ENCODE measurements at places on chromosomes 1 and 21.

DNA sequence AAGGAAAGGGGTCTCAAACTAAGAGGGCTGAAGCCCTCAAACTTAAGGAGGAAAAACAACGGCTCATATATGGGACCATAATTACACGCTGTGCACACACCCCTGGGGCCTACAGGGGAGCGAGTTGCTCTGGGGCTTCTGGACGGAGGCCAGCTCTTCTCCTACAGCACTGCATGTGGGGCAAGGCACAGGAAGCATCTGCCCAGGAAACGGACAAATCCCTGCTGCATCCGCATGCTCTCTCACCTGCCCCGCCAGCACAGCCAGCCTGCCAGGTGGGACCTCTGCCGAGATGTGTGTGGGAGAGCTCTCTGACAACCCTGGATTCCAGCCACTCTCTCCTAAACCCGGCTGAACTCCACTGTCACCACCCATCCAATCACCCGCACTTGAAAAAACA lies 54.1 kb downstream of the MRPL37 start:
- DNase-seq, result no peak

DNA sequence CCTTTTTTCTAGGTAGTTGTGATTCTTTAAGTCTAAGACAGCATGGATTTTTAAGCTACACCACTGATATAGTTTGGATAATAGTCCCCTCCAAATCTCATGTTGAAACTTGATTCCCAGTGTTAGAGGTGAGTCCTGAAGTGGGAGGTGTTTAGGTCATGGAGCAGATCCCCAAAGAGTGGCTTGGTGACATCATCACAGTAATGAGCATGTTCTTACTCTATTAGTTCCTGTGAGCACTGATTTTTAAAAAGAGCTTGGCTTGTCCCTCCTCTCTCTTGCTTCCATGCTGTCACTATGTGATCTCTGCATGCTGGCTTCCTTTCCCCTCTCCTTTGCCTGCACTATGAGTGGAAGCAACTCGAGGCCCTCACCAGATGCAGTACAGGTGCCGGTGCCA lies 115.5 kb downstream of the LEPR start:
- no peak for DNase-seq

- DNase-seq, result no peak
Measured at GRCh38 chr1:221740993-221741702, 741 bp downstream of the DUSP10 start.

GRCh38 chr1:11736746-11737639 lies 1.1 kb downstream of the AGTRAP start:
- peak; percentile 73 for DNase-seq

DNA sequence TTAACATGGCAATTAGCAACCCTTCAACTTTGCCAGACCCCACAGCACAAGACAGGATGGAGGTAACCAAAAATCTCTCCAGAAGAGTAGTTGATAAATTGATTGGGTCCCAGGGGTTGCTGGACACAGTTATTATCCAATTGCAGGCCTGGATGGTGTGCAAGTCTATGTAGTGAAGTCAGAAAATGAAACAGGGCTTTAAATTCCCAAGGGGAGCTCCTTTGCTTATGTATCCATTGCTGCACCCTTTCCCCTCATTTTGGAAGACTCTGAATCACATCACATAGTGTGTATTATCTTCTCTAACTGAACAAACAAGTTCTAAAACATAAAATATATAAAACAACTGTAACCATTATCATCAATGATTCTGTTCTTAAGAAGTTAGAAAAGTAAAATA lies 550.2 kb downstream of the LMO4 start:
- DNase-seq, result no peak

GRCh38 chr1:173414136-173414535 lies 63.0 kb upstream of the PRDX6 start:
- no peak for DNase-seq

DNA sequence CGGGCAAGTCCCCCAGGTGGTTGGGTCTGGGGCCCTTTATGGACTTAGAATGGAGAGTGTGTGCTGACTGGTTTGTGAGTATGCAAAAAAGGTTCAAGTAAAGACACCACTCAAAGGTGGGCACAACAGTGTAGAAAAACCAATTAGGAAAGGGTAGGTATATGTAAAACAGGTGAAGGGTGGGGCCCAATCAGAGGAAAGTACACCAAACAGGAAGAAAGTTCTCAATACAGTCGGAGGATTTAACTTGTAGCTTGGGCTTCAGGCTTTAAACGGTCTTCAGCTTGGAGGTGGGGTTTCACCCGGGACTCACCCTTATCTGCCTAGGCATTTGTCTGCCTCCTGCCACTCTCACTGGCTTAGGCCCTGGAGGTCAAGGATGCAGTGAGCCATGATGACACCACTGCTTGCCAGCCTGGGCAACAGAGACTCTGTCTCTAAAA lies 6.8 kb upstream of the PUM1 start:
- DNase-seq, result no peak

DNA sequence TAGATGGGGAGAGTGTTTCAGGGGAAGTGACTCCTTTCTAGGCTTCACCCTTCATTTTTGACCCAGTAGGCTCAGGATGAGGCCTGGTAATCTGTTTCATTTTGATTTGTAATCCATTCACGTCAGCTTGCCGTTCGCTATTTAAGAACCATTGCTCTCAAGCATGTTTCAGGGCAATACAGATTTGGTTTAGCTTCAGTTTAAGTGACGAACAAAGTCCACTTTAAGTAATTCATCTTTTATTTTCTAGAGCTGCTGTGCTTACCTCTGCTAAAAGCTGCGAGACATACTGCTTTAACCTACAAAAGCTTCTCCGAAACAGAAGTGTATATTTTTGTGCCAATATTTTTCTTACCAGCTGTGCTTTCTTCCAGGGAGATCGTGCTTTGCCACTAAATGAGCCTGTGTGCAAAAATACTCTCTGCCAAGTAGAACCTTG lies 8.9 kb upstream of the FMO3 start:
- DNase-seq, result no peak

- no peak for DNase-seq
Measured at GRCh38 chr21:45456584-45457160, 51.7 kb downstream of the COL18A1 start.

DNA sequence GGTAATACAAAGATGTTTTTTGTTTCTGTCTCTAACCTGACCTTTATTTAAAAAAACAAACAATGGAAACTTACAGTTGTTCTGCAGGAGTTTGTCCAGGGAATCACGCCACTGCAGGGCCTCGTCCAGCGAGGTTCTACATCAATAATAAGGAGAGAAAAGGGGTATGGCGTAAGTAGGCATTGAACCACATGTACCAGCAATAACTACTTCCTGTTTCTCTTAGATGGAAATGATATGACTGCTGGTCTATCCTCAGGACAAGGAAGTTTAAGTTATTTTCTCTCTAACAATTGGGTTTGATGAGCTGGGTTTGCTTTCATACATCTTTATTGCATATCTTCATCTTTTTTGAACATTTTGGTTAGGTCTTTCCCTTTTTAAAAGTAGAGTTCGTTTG lies 40.9 kb downstream of the RGS5 start:
- no peak for DNase-seq

GRCh38 chr21:42022906-42023305 lies 12.7 kb upstream of the ZBTB21 start:
- DNase-seq, result no peak

- DNase-seq, result no peak
Measured at GRCh38 chr1:228370439-228370940, 36.1 kb downstream of the TRIM11 start.

DNA sequence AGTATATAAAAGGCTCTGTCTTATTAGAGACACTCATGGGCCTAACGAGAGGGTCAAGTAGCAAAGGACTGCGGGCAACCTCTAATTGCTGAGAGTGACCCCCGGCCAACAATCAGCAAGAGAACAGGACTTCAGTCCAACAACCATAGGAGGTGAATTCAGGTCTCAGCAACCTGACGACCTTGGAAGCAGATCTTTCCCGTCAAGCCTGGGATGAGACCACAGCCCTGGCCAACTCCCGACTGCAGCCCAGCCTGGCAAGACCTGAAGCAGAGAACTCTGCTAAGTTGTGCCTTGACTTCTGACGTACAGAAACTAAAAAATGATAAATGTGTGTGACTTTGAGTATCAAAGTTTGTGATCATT lies 5.7 kb downstream of the ECHDC2 start:
- DNase-seq, result no peak

DNA sequence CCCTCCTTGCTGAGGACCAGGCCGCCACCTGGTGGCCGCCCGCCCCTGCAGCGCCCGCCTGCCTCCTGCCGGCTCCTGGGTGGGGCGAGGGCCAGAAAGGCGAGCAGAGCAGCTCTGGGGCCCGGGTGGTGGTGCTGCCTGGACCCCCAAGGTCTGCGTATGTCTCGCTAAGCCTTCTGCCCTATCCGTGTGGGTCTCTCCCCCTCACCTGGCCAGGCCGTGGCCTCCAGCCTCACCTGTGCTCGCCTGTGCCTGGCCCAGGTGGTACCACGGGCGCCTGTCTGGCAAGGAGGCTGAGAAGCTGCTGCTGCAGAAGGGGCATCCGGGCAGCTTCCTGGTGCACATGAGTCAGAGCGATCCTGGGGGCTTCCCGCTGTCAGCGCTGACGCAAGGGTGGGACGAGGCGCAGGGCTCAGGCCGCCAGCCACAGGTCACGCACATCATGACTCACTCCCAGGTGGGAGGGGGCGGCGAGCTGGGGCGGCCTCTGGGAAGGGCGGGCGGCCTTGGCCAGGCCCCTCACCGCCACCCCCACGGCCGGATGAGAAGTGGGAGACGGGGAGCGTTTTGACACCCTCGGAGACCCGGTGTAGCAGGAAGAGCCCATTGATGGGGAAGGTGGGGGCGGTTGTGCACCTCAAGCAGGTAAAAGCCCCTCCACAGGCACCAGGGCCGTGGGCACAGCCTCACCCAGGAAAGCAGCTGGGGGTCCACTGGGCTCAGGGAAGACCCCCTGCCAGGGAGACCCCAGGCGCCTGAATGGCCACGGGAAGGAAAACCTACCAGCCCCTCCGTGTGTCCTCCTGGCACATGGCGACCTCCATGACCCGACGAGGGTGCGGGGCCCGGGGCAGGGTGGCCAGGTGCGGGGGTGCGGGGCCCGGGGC lies 9.9 kb downstream of the RNF223 start:
- DNase-seq, result peak; percentile 34

DNA sequence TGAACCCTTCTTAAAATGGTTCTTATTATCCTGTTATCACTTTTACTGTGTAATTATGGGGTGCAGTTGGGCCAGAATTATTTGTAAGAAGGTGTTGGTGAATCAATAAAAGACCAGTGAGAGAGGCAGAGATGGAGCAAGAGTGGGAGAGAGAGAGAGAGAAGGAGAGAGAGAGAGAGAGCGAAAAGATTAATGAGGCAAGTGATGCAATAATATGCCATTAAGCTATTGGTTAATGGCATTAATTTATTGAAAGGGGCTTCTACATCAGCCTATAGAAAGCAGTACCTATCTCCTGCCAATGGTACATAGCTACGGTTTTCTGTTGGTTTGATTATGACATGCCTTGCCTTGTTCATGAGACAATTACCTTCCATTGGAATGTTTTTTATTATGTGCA lies 388.7 kb downstream of the RPS6KC1 start:
- no peak for DNase-seq

DNA sequence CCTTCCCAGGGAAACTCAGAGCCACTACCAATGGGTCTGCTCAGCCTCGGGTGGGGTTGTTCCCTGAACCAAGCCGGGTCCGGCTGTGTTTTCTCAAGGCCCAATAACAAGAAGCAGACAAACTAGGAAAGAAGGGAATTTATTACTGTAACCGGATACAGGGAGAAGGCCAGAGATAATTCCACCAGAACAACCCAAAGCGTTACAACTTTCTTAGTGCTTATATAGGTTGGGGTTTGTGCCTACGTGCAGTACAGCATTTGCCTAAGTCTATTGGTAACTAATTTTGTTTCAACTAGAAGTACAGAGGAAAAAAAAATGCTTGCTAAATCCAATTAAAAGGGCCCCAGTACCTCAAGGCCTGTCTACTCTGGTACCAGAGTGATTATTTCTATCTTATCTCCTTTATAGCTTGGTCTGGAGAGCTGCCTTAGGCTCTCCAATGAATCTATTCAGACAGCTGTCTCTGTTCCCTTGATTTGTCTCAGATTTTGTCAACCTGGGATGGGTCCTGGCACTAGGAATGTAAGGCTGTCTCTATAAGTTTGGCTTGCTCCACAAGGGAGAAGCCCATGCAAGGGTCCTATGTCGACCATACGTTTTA lies 57.3 kb upstream of the CCDC190 start:
- DNase-seq, result no peak

- DNase-seq, result no peak
Measured at GRCh38 chr1:226215239-226215638, 8.2 kb upstream of the MIXL1 start.

DNA sequence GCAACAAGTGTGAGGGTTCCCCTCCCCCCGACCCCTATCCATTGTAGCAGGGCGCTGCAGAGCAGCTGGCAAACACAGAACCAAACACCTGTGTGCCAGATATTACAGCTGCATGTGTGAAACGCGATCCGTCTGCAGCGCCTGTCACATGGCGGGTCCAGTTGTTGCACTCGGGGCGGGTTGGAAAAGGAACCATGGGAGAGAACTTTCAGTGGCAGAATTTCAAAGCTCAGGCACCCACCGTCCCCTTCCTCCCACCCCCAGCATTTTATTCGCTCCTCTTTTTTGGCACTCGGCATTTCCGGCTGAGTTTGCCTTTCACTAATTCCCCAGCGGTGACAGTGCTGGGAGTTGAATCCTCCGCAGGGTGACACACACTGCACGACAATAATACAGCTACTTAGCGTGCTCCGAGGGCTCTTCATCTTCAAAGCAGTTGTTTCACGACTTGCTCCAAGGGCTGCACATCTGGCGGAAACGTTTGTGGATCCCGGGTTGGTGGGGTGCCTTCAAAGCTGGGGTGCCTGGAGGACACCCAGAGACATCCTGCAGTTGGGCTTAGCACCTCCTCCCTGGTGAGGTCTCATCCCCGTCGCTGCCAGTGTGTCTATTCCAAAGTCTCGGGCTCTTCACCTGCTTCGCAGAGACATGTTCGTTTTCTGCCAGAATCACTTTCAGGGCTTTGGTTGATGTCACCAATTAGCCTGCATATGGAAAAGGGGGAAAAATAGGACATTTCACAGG lies 180.7 kb downstream of the ZBTB18 start:
- no peak for DNase-seq
